CD4-positive, alpha-beta T cell treated with Interleukin-2 at 100 ng/mL for 4 hours (primary cell): ENCODE measurements at places on chromosomes 7 and 10.

DNA sequence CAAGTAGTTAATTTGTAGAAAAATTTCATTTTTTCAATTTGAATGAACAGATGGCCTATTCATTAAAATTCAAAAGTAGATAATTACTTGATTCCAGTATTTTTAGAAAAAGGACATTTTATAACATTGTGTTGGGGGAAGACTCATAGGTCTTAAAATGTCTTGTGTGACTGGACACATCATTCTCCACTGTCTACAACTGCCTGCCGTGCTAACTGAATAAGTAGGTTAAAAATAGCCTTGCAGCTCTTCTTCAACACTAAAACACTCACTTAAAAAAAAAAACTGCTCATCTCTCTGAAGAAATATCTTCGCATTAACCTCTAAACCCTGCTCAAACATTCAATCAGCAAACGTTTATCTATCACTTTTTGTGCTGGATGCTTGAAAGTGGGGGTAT is 253.8 kb downstream of the CSTF2T start:
- DNase-seq: no peak

- DNase-seq: no peak
These were observed 168.0 kb downstream of the SNX10 start for GRCh38 chr7:26459540-26460193.

- DNase-seq: peak; percentile 7
These were observed 17.4 kb downstream of the SLC13A4 start for GRCh38 chr7:135710417-135711138.

GRCh38 chr10:128263891-128264688 is 137.9 kb upstream of the MKI67 start:
- peak; percentile 22 for DNase-seq

DNA sequence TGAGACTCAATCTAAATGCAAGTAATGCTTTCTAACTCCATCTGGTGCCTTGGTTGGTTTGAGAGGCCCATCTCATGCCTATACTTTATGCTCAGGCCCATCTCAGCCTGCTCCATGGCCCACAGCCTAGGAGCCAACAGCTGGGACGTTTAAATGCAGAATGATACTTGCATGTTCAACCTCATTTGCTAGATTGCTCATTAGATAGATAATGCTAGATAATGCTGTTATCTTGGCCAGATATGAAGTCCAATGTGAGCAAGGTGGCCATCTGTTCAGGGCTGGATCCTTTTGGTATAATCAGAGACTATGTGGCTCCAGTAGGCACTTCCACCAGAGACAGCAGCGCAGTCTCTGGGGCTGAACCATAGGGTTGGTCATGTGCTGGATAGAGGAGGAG is 321.6 kb upstream of the PHYHIPL start:
- no peak for DNase-seq

GRCh38 chr7:14596421-14596820 is 306.1 kb downstream of the DGKB start:
- DNase-seq: no peak

- no peak for DNase-seq
These were observed 86.5 kb upstream of the SKAP2 start for GRCh38 chr7:26950889-26951288.
